ENCODE measurements at places on chromosomes 6 and 20.

DNA sequence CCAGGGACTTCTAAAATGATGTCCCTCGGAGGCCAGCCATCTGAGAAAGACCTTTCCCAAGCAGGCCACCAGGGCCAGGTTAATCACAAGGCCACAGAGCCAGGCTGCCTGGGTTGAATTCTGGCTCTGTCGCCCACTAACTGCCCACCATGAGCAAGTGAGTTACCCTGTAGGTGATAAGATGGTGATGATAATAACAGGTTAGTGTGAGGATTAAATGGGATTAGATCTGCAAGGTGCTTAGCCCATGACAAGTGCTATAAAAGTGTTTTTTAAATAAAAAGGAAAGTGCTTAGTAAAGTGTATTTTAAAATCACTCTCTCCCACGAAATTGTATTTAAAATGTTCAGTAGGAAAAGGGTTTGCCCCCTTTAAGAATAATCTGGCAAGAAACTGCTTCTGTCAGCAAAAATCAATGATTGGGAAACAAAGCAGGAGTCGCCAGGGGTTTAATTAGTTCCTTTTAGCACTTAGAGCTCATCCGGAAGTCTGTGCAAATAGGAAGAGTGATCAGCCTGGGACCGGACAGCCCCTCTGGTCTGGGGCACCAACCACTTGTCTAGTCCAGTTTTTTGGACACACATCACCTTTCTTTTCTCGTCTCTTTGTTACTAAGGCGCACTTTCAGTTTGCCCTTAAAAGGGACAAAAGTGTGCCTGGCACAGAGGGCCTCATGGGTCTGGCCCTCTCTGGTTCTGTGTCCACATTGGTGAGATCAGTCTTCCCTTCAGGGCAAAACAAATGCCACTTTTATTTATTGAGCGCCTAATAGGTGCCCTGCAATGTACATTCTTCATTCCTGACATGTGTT lies 150.4 kb downstream of the GRM4 start:
- no peak for DNase-seq

GRCh38 chr20:63923651-63924050 lies 28.7 kb downstream of the DNAJC5 start:
- DNase-seq = no peak

GRCh38 chr6:109506314-109506713 lies 23.3 kb upstream of the ZBTB24 start:
- DNase-seq = no peak

GRCh38 chr6:157203764-157204163 lies 119.6 kb downstream of the TMEM242 start:
- no peak for DNase-seq

GRCh38 chr6:56958481-56958880 lies 3.6 kb downstream of the BEND6 start:
- DNase-seq = no peak

DNA sequence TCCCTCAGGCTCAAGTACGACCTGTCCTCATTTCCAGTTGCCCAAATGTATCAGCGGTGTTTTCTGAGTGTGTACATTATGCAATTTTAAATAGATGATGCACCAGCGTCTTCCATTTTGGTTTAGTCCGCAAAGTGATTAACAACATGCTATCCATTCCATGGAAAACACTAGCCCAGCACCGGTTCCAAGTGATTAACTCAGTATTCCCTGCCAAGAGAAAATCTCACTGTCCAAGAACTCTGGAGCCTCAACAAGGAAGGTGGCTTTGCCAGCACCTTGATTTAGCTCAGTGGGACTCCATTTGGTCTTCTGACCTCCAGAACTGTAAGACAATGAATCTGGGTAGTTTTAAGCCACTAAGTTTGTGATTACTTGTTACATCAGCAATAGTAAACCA lies 107.2 kb downstream of the FOXC1 start:
- no peak for DNase-seq

- DNase-seq = no peak
Observed at GRCh38 chr6:20238688-20239587, 26.7 kb upstream of the MBOAT1 start.

- DNase-seq = no peak
Observed at GRCh38 chr6:9138936-9139335, 703.6 kb upstream of the SLC35B3 start.

GRCh38 chr6:157169226-157169625 lies 154.1 kb downstream of the TMEM242 start:
- no peak for DNase-seq

DNA sequence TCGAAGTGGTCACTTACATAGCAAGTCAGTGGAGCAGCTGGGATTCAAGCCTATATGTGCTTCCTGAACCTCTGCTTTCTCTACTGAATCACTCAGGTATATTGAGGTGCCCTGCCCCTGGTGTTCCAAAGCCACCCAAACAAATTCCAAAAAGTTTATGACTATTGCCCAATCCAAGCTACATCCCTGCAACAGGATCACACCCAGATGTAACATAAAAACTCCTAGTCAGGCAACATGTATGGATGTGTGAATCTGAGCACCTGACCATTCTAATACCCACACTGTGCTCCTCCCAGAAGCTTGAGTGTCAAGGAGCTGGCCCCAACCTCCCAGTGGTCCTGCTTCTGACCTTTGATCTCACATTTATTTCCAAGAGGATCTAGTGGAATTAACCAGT lies 39.5 kb upstream of the SIRPA start:
- no peak for DNase-seq

- no peak for DNase-seq
Observed at GRCh38 chr6:97450087-97450486, 167.1 kb upstream of the MMS22L start.

DNA sequence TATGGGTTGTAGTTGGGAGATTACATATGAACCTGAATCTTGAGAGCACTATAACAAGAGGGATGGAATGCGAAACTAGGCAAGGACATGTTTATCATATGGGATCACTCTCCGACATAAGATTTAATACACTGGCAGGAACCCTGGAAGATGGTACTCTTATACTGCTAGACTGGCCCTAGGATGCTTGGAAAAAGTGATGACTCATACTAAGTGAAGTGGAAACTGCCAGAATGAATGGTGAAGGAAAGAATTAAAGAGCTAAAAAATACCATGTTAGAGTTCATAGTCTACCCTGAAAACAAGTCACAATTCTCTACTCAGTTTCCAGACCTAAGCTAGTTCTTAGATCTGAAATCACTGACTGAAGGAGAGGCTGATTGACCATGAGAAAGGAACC lies 45.5 kb upstream of the THEMIS start:
- DNase-seq = no peak

DNA sequence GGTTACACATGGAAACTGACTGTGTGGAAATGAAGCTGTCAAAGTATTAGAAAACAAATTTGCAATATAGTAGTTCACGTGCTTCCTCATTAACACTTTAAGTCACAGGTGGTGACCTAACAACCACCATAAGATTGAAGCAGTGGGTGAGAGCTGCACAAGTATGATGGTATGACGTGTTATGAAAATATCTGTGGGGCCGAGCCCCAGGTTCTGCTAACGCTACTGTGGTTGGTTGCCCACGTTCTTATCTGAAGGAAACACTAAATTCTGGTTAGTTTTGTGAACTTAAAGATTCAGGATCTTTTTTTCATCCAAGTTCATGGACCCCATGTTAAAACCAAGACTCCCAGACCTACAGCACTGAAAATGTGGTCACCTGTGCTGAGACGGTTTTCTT lies 243.0 kb upstream of the RIN2 start:
- DNase-seq = no peak

Measured in GM10248 (cell line).